ENCODE measurements at places on chromosomes 1 and 21.

GRCh38 chr21:38843379-38843778 is 37.6 kb downstream of the ETS2 start:
- DNase-seq = no peak

DNA sequence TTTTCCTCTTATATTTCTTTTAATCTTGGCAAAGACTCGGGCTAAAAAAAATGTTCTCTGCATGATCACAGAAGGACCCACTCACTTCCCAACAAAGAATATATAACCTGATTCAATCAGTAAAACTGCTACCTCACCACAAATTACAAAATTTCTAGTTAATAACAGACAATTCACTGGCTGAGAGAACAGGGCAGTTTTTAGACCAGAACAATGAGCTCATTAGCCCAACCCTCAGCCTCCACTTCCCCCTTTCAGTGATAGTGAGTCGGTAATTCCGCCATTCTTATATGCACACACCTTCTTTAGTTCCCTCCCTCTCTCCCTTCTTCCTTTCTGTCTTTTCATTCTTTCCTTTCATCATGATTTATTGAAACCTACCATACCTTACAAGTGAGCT is 8.9 kb downstream of the SIPA1L2 start:
- DNase-seq = no peak

- no peak for DNase-seq
Observed at GRCh38 chr1:173532237-173532636, 55.1 kb downstream of the PRDX6 start.

DNA sequence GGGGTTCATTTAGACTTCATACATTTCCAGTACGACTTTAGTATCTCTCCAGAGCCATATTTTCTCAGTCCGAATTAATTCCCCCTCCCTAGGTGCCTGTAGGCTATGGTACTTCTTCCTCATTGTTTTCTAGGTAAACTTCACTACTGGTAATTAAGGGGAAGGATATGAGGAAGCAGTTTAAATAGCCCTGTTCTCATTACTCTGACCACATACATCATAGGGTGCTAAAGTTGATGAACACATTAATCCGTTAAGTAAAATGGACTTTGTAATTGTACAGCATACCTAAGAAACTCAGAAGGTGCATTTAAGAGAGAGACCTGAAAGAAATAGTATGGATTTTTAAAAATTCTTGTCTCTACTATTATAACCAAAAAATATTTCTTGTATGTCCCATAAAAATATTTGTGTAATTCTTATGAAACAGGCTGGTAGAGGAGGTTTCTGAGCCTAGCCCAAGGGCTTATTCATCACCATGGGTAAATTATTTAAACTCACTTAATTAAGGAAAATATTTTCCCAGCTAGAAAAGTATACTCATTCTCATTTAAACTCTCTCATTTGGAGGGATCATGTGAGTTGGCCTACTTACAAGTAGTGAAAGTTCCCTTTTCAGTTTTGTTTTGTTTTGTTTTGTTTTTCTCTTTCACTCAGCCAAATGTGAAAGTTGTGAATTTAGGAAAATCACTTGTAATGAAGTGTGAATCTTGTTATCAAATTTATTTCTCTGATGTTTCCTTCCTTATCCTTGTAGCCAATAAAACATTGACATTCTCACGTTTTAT is 2.0 kb downstream of the PRMT6 start:
- no peak for DNase-seq

DNA sequence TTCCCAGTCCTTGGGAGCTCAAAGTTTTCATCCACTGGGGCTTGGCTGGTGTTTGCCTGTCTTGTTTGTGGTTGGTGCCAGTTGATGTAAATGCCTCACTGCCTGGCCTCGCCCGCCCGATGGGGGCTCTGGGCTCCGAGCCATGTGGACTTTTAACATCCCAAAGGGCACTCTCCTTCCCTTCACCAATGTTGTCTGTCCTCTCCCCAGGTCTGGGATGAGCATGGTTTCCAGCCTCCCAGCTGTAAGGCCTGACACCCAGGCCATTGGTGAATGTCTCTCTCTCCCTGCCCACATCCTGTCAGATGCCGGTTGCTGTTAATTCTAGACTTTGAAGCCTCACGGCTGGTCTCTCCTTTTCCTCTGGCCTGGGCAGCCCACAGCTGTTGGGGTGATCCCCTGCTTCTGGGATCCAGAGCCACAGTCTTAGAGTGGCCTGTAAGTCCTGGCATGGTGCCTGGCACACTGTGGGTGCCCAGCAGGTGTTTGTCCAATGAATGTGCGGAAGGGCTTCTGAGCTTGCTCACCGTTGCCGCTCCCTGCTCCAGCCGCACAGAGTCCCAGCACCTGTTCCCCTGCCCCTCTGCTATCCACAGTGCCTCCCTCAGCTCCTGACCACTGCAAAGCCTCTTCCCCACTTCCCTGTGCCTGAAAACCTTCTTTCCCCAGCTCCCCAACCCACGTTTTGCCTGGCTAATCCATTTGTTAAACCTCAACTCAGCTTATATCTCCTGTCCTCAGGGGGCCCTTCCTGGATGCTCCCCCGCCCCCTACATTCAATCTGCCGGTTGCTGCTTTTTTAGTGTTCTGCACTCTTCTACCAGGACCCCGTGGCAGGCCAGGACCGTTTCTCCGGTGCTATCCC is 3.3 kb upstream of the C1orf174 start:
- no peak for DNase-seq

DNA sequence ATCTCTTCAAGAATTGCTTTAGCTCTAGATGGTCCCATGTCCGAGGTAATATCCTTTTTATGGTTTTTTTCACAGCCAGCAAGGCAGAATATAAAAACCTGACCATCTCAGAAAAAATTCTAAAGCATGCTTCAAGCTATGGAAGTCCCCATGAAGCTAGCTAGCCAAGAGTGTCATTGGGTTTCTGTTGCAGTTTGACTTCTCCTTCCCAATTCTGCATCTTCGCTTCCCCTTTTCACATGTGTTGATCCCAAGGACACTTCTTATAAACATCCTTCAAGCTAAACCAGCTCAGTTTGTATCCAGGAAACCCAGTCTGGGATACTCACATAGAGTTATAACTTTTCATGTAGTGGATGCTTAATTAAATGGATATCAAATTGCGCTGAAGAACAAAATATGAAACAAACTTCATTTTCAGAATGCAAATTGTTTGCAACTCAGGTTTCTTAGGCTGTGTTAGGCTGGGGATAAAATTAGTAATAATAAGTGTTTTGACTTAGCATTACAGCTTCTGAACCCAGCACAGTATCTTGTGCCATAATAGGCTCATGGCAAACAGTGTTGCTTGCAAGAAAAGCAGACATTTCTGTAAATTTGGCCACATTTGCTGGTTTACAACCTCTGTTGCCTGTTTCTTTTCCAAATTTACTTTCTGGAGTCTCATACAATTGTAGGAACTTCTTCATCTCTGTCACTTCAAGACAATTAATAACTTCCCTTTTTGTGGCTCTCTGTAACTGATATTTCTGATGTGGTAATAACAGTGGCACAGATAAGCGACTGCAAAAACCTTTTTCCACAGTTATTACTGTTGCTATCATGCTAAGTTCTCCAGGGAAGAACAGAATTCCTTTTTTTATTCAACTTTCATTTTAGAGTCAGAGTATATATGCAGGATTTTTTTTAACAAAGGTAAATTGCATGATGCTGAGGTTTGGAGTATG is 53.2 kb downstream of the NCAM2 start:
- no peak for DNase-seq

DNA sequence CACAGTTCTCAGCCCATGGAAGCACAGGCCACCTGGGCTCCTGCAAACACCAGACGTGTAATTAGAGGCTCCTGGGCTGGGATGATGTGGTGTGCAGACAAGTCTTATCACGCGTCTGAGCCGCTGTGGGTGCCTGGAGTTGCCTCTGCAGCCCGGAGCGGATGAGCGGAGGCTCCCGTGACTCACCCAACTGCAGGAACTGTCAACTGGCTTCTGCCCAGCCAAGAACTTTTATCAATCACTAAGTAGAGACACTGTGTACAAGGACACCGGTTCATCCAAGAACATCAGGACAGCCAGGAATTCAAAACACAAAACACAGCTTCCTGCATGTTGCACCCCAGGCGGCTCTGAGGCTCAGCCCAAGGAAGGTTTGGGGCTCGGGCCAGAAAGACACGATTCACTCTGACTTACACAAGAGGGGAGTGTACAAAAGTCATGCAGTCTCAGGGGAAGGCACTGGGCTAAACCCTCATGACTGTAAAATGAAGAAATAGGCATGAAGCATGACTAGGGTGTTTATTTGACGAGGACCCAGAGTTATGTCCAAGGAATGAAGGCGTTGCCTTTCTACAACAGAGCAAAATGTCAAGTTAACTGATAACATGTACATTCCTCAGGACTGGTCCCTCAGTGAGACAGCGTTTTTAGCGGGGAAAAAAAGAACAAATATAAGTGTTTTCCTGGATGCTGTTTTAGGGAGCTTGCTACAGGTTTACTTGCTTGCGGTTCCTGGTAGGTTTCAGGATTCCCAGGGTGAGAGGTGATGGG is 21.1 kb downstream of the ERRFI1 start:
- DNase-seq = no peak

- peak; percentile 78 for DNase-seq
Observed at GRCh38 chr1:115807723-115808122, 33.2 kb downstream of the NHLH2 start.

DNA sequence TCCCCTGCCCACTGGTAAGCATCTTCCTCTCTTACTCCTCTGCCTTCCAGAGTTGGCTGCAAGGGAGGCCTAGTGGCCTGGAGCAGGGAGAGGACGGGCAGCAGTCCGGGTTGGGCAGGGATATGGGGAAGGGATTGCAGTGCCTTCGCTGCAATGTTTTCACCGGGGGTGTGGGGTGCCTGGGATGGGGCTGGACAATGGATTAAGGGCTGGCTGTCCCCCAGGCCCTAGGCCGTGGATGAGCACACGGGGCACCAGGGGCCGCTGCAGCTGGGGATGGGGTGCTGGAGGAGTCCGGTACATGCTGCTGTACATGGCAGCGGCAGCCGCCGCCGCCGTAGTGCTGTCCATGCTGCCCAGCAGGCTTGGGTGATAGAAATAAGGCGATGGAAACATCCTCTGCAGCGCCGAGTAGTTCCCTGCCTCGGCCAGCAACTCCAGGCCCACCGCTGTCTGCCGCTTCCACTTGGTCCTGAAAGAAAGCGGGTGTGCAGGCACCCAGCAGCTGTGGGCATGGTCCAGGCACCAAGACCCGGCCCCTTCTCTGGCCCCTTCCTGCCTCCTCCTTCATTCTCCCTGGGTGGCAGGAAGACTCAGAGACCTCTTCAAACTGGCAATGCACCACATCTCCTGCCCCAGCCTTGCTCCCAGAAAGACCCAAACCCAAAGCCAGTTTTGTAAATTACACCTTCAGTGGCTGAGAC is 4.8 kb downstream of the BARHL2 start:
- no peak for DNase-seq

DNA sequence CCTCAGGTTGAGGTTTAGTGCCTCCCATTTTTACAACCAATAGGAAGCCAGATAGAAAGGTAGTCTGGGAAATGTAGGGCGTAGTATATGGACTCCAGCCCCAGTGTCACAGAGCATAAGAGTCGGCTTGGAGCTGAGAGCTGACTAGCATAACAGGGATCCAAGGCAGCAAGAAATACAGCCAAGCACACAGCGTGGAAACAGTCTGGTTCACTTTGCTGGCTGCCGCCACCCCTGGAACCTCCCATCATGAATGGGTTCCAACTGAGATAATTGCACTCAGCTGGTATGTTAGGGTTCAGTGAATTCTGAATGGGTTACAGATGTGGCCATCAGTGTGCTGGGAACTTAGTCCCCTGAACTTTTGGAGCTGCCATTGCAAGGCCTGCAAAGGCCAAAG is 76.7 kb upstream of the GPR88 start:
- DNase-seq = no peak

- no peak for DNase-seq
Observed at GRCh38 chr21:20215959-20216358, 782.2 kb upstream of the NCAM2 start.

DNA sequence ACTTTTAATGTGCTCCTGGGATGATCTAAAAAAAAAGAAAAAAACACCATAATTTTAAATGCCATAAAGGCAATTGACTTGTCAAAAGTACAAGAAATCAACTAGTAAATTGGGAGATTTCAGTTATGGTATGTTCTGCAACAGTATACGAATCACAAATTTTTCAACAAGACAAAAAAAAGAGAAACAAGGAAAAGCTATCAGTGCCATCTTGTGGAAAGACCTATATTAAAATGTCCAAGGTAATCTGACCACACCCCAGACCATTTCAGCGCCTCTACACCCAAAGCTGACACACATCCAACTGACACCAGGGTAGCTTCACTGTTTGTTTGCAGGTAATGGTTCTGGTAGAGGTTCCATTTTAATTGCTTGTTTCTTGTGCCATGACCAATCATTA is 5.0 kb upstream of the DUSP23 start:
- no peak for DNase-seq

- DNase-seq = no peak
Observed at GRCh38 chr1:93716163-93716562, 34.5 kb upstream of the BCAR3 start.

GRCh38 chr1:21594501-21594900 is 74.7 kb downstream of the RAP1GAP start:
- DNase-seq = no peak

GRCh38 chr1:200437556-200438203 is 27.8 kb upstream of the ZNF281 start:
- no peak for DNase-seq

DNA sequence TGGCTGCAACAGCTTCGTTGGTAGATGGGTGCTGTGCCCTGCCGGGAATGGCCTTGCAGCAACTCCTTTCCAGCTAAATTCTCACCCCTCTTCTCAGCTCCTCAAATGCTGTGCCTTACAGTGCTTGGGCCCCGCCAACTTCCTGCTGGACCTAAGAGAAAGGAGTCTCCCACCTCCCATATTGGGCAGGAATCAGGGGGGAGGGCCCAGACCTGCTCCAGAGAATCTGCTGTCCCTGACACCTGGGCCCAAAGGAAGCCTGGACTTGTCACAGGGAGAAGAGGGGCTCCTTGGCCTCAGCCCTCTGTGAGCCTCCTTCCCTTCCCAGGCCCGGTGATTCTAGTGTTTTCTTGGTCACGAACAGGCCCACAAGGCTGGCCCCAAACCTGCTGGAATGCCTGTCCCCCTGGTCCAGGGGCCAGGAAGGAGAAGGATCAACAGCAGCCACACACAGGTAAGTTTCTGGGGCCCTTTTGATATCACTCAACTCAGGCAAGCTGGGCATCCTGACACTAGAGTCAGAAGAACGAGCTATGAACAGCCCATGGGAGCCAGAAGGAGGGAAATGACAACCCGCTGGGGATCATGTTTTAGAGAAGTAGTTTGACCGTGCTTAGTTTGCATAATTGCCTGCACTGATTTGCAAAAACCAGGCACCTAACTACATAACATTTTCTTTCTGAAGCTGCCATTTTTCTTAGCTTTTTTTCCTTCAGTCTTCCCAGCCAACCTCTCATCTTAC is 86.2 kb downstream of the CD247 start:
- no peak for DNase-seq

GRCh38 chr1:59738152-59738551 is 76.6 kb upstream of the HOOK1 start:
- DNase-seq = no peak

DNA sequence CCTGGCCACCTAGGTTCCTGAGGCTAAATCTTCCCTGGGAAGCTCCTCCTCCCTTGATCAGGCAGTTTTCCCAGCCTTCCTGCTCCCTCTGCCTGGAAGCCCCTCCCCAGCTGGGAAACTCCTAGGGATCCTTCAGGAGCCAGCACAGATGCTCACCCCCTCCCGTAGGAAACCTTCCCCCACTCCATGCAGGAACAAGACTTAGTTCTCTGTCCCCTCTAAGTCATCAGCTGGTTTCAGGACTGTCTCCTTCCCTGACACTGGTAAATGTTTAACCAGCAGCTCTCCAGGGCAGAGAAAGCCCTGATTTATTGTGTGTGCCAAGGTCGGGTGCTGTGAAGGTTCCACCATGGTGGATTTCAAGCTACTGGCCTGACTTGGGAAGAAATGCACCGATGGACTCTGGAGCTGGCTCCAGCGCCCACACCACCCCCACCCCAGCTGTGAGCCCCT is 25.0 kb downstream of the TTC39A start:
- no peak for DNase-seq

All from HCT116 (cell line).